ENCODE measurements at places on chromosomes 12 and 14.

DNA sequence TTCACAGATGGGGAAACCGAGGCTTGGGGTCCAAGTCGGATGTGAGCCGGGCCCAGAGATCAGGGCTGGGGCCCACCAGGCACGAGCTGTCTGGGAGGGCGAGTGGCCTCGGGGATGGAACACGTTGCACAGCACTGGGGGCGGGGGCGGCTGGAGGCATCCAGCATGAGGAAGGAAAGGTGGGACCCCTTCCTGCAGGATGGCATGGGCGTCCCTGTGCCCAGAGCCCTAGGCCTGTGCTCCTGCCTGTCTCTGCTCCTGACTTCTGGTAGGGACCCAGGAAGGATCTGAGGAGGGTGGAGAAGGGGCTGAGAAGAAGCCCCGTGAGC, 183.4 kb downstream of the KIF26A start:
- no peak for DNase-seq

- DNase-seq: no peak
Observed at GRCh38 chr12:106089935-106090334, 48.8 kb downstream of the NUAK1 start.

DNA sequence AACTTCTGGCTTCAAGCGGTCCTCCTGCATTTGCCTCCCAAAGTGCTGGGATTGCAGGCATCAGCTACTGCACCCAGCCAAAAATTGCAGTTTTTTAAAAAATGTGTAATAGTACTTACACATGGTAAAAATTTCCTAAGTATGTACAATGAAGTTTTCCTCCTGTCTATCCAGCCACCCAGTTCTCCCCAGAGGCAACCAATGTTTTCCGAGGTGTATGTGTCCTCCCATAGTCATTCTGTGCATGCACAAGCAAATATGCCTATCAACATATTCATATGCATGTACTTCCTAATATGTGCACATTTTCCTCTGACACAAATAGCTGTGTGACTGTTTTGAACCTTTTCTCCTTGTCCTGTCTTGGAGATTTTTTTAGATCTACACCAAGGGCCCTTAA, 195.0 kb downstream of the SLC5A8 start:
- DNase-seq: no peak

GRCh38 chr12:14322403-14322802, 43.1 kb upstream of the ATF7IP start:
- no peak for DNase-seq

GRCh38 chr12:46354802-46355199, 17.8 kb downstream of the SLC38A2 start:
- no peak for DNase-seq

DNA sequence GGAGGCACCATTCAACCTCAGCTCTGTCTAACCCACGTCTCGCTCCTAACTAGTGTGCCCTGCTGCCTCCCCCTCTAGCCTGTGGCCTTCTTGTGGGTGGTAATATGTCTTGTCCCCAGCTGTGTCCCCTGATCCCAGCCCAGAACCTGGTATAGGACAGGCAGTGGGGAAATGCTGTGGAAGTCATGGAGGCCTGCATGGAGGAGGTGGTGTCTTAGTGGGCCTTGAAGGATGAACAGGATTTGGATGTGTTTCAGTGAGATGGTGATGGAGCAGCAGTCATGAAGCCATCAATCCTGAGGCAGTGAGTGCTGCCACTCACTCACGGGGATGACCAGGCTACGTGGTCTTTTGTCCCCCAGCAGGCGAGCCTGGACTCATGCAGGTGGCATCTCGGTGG, 13.4 kb downstream of the PLBD2 start:
- no peak for DNase-seq

DNA sequence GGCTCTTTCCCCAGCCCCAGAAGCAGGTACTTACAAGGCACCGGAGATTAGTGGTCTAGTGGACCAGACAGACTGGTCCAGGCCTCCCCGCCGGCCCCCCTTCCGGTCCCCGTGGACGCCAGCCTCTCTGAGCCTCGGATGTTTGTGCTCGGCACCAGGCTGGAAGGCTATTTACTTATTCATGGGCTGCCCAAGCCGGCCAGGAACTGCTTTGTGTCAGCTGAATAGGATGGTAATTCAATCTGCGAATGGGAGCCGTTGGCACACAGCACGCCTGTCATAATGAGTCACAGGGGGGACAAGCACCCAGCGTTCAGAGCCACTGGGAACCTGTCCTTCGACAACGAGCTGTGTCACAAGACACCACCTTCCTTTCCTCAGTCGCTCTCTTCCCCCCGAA, 82.3 kb downstream of the RIMBP2 start:
- peak; percentile 97 for DNase-seq

DNA sequence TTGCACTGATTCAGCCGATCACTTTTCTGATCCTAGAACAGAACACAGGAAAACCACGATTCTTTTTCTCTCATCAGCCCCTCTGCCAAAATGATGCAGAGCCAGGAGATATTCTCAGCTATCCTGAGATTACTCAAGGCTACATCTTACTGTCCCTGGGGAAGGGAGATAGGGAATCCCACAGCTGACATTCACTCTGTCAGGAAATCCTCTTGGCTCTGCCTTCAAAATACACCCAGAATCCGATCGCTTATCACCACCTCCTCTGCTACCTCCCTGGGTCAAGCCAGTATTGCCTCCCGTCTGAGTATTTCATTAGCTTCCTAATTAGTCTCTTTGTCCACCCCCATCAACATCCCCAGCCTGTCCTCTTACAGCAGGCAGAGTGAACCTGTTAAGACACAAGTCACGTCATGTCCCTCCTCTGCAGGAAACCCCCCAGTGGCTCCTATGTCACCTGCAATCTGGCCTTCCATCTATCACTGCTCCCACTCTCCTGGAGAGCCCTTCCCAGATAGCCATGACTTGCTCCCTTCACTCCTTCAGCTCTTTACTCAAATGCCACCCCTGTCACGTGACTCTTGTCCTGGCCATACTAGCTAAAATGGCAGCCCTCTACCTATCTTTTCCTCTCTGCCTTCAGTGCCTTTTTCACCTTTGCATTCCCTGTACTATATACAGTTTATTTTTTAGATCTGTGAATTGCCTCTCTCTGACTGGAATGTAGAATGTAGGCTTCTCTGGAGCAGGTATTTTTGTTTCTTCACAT, 70.3 kb downstream of the GALNT4 start:
- DNase-seq: no peak

- no peak for DNase-seq
Observed at GRCh38 chr12:83172866-83173649, 486.4 kb downstream of the TMTC2 start.

DNA sequence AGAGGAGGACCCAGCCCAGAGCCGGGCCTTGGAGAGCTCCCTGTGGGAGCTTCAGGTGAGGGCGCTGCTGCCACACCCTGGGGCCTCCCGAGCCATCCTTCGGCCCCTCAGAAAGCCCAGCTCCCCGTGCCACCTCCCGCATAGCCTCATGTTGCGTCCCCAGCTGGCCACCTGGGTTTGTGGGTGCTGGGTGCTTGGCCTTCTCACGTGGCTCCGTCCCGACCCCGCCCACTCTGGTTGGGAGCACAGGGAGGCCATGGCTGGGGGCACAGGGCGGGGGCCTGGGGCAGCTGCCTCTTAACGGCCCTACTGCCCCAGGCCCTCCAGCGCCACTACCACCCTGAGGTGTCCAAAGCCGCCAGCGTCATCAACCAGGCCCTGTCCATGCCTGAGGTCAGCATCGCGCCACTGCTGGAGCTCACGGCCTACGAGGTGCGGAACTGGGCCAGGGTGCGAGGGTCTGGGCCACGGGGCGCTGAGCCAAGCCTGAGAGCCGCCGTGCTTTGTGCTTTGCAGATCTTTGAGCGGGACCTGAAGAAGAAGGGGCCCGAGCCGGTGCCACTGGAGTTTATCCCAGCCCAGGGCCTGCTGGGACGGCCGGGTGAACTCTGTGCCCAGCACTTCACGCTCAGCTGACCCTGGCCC, 7.6 kb downstream of the NOC4L start:
- no peak for DNase-seq

DNA sequence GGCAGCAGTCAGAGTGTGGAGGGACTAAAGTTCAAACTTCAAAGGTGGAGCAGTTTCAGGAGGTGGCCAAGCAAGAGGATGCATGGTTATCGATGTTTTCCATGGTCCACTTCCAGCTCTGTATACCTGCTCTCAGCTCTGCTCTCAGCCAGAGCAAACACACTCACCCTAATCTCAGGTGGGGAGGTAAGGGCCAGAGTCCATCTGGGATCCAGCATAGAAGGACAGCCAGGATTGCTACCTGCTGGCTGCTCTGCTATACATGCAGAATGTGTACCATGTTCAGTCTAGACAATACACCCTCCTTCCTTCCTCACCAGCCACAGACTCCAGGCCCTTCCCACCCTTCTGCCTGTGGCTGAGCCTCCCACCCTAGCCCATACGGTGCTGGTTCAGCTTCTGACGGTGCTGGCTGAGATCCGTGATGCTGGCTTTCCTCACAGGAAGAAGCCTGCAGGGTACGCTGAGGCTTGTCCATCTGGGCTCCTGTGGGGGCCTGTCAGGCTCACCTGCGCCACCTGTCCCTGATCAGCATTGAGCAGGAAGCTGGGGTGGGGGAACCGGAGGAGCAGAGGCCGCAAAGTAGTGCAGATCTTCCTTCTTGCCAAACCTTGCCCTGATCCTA, 2.4 kb downstream of the CBLN3 start:
- no peak for DNase-seq

- DNase-seq: no peak
Observed at GRCh38 chr12:16763901-16764300, 157.9 kb upstream of the LMO3 start.

GRCh38 chr12:20494851-20495250, 126.5 kb downstream of the PDE3A start:
- DNase-seq: no peak

GRCh38 chr12:81450920-81451739, 308.0 kb downstream of the PPFIA2 start:
- peak; percentile 33 for DNase-seq

GRCh38 chr12:4271717-4272423, 1.7 kb upstream of the CCND2 start:
- no peak for DNase-seq
